Non-pigmented ciliary epithelial cell (primary cell): ENCODE measurements at places on chromosomes 2 and 18.

- DNase-seq = no peak
These were observed 92.8 kb downstream of the PTGR3 start for GRCh38 chr18:75116165-75116564.

DNA sequence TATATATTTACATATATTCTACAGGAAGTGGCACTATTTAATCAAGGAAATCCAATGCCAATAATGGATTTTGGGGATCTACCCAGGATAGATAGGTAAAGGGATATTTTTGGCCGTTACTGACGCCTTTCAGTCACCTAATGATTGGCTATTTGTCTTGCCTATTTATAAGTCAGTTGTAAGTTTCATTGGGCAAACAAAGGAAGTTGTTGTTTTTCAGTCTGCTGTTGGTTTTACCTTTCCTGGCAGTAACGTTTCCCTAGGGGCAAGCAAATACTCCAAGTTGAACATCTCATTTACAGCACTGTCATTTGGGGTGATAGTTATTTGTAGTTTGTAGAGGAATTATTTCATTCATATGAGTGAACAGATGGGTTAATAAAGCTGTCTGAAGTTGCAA lies 17.0 kb upstream of the LANCL1 start:
- no peak for DNase-seq

- DNase-seq = no peak
These were observed 96.5 kb downstream of the SEPTIN10 start for GRCh38 chr2:109517118-109517889.

- no peak for DNase-seq
These were observed 82.0 kb downstream of the PHLPP1 start for GRCh38 chr18:62797329-62797728.

- DNase-seq = no peak
These were observed 196.6 kb upstream of the COPS8 start for GRCh38 chr2:236888794-236889780.

DNA sequence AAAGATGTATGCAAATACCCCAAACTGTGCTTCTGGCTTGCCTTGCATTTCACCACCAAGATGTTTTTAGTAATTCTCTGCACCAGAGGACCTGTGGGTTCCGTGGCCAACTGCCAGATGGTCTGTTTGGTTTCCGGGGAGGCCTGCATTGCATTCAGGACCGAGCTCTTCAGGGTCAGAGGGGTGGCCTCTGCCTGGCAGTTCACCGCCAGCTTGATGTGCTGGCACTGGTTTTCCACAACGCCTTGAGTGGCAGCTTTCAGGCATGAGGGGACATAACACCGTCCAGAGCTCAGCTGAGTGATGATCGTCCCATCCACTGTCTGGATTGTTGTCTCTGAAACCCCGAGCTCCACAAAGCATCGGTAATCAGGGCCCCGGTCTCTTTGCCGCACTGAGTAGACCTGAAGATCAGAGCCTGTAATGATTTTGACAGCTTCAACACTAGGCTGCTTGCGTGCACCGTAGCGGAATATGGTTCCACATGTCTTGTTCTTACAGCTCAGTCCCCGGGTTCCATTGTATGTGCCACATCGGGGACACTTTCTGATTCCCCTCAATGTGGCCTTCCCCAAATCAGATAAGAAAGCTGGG lies 9.4 kb downstream of the C2orf42 start:
- DNase-seq = no peak

DNA sequence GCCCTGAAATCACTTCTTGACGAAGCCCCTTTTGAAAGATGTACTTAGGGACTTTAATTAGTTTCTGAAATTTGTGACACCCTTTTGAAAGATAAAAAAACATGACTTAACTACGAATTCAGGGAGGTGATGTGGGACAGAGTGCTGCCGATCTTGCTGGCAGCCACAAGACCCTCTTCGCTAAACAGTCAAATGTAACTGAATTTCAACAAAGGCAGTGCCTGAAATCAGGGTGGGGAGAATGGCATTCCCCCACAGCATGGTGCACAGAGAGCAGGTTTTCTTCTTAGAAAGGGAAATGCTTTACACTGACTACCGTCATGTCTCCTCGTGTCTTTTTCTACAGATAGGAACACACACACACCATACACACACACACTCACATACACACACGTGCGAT lies 640.2 kb upstream of the POU3F3 start:
- DNase-seq = no peak

- DNase-seq = no peak
These were observed 149.6 kb upstream of the SMAD7 start for GRCh38 chr18:49100226-49100968.

GRCh38 chr18:74294526-74294925 lies 2.8 kb upstream of the CYB5A start:
- DNase-seq = no peak

DNA sequence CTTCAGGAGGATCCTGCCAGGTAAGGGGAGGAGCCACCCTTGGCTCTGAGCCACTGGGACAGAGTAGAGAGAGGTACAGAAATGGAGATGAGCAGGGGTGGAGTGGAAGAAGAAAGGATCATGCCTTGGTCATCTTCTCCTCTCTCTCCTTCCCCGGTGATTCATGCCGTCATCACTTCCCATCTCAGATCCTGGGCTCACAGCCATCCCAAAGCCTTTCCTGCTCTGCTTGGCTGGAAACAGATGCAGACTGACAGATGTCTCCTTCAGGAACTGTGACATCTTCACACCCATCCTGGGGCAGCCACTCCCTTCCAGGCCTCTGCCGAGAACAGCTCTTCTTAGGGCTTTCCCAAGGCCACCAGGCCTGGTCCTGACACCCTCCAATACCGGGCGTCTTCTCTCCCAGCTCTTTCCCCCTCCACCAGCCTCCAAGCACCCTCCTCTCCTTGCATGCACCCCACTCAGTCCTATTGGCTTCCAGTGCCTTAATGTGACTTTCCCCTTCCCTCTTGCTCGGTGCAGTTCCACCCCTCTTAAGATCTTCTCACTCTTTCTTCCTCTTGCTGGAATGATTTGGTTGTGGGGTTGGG lies 58.3 kb upstream of the TNP1 start:
- peak; percentile 20 for DNase-seq

- no peak for DNase-seq
These were observed 57.8 kb downstream of the ZBTB7C start for GRCh38 chr18:48351216-48352050.

DNA sequence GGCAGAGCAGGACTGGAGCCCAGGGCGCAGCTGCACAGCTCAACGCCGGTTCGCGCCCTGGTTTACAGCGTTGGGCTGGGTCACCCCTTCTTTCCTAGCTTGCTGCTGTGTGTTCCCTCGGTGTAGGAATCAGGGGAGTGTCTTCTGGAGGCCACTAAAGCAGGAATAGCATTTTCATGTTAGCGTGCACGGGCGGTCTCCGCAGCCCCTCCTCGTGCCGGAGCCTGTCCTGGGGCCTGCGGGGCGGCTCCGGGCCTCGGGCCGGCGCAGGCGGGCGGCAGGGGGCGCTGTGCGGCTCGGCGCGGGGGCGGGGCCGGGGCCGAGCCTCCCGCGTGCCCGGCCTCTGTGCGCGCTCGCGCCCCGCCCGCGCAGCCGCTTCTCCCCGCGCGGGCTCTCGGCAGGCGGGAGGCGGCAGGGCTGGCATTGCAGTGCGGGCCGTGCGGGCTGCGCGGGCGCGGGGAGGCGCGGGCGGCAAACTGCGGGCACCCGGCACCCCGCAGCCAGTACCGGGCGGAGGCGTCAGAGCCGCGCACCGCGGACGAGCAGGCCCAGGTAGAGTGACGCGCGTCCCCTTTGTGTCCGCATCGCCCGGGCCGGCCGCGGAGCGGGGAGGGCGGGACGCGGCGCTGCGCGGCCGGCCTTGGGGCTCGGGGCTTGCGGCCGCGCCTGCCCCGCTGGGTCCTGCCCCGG lies at the start of gene RNF144A:
Gene RNF144A, plus strand, starts transcription at position 342 of the 690 bp plus-strand sequence. CDS start 79,515 bp downstream, outside the sequence.
- no peak for DNase-seq

DNA sequence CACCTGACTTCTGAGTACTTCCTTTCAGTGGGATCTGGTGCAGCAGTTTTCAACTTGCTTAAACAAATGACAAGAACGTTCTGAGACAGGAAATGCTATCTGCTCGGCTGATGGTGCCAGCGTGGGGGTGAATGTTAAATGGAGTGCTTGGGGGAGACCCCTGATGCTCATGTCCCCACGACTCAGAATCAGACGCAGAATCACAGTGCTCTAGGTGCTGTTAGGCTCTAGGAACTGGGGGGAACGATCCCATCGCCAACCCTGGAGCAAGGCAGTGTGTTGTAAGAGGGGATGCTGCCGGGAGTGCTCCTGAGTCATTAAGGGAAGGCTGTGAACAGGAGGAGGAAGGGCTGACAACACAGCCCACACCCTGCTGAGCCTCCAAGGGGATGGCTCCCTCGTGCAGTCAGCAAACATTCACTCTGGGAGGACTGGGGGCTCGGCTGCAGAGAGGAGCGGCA lies 34.1 kb upstream of the KCNF1 start:
- DNase-seq = no peak

DNA sequence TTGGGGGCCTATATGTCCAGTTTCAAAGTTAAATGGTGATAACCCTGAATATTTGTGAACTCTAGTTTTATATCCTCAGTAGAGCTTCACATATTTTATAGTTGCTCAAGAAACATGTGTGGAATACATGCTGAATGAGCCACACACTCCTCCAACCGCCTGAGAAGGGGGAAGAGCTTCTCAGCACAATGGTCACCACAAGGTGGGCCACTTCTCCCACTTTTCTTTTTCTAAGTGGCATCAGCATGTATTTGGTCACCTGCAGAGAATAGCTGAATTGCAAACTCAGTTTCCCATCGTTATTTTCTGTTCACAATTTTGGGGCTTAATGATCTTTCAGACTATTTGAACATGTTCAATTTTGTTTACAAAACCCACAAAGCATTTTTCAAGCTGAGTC lies 340.5 kb downstream of the PARD3B start:
- DNase-seq = no peak

- DNase-seq = no peak
These were observed 56.5 kb upstream of the ACSL3 start for GRCh38 chr2:222804351-222804750.

- no peak for DNase-seq
These were observed 138.7 kb downstream of the PRKCE start for GRCh38 chr2:45789961-45790723.

- no peak for DNase-seq
These were observed 42.1 kb upstream of the MBOAT2 start for GRCh38 chr2:9045595-9045994.

DNA sequence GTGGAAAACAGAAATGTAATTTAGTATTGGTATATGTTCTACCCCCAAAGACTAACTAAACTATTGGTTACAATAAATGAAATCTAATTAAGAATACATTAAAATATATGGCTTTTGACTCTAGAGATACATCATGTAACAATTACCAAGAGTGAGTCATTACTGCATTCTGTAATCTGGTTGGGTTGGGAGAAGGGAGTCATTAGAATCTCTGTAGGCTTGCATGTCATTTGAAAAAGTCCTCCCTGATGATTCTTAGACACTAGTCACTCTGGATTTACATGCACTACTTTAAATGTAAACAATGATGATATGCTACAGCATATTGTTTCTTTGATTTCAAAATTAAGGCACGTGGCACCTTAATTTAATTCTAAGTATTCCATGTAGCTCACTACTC lies 293.4 kb upstream of the CHST9 start:
- DNase-seq = no peak

DNA sequence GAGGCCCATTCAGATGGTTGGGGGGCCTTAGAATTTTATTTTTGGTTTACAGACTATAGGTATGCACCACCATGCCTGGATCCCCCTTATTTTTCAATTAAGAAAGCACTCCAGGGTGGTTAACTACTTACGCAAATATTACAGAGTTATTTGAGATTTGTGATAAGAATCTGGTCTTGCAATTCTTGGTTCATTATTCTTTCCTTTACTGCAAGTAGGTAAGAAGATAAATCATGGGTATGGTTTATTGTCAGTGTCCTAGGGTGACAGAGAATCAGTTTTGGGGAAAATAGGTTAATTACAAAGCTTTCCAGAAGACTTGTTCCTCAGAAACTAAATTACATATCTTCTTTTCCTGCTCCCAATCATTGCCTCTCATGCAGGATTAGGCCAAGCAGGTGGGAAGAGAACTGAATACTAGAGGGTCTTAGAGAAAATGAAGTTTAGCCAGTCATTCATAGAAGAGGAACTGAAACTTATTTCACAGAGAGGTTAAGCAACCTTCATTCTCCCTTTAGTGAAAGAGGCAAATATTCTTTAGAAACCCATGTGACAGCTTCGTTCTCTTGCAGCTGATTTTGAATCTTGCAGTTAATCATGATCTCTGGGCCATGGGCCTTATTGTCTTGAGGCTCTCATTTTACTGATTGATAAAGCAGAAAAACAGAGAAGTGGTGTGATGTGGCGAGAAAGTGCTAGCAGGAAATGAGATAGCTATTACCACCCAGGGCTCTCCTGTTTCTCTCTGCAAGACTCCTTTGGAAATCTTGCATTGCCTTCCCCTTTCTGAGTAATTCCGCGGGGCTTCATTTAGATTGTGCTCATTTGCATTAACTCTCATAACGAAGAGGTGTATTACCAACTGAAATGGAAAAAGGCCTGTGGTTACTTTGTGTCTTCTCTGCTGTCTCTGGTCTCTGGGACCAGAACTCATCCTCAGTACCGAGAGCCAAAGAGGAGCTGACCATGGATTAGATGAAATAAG lies 44.8 kb upstream of the ARHGAP25 start:
- DNase-seq = no peak

DNA sequence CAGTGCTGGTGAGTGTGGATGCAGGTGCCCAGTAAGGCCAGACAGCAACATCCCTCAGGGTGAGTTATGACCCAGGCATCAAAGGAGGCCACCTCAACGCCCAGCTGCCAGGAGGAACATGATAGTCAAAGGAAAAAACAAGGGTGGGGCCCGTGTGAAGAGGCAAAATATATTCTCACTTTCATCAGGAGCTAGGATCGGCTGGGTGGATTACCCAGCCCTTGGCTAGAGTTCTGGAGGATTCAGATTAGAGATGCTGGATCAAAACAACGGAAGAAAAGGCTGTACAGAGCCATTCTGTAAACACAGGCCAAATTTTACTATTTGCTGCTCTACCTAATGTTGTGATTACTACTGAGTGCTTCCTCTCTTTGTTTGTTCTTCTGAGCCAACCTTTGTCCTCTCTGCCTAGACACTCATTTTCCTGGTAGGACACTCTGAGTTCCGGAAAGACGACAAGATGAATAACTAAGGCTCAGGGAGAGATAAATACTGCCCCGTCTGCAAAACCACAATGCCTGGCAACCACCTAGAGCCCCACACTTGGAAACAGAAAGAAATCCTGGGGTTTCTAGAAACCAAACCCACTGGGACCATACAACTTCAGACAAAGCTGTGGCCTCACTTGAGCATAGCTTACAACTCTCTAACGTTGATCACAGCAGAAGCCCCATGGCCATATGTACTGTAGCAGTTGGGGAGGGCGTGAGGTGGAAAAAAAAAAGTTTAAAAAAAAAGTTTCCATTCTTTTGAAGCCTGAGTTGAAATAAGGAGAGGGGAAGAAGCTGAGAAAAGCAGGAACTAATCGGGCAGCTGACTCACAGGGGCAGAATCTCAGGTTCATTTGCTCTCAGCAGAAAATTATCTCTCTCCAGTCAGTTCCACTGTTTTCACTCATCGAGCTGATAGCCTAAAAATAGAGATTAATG lies 17.8 kb upstream of the PMAIP1 start:
- DNase-seq = no peak

DNA sequence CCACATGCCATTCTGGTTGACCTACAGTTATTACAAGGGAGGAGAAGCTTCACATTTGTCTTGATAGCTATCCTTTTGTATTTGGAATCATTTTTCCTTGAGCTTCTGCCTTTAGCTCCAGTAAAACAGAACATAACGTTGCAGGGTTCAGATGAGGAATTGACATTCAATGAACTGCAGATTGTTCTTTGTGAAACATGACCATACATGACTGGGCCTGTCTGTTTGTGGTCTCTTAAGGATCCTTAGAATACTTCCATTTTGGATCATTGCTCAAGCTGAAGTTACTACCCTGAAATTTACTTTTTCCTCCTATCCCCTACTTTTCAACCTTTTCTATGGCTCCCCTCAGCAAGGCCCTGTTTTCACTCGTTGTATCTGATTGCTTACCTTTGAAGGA lies 1281.7 kb upstream of the CELF4 start:
- DNase-seq = no peak
